ENCODE measurements at places on chromosomes 1 and 21. TPM values are rescaled to one million over a fixed set of nuclear protein-coding genes. Genes with fewer than 3 reads are reported as not detected.

Gene DNM3
- 11.7 TPM for total RNA-seq

Gene CLCNKA
- total RNA-seq = not detected

Gene CCDC24
- 2.8 TPM for total RNA-seq

Gene MROH9
- total RNA-seq = not detected

Gene GPX7
- total RNA-seq = 55.4 TPM

Gene CIART
- total RNA-seq = 2.4 TPM

Gene TDRD5
- 1.1 TPM for total RNA-seq

Gene OR2G2
- not detected for total RNA-seq

DNA sequence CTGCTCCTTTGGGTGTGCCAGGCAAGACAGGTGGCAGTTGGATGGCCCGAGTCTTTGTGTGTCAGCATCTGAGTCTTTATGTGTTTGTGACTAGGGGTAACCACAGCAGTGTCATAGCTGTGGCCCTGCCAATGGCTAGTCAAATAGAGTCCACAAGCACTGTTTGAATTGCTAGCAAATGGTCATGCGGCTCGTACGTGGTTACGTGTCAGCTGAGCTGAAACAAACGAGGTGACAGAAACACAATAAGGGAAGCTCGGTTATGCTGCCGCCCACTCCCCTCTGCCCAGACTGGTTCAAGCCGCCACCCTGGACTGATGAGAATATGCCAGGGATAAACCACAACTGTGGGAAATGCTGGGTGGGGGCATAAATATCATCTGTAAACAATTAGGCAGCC lies 174.3 kb upstream of the LMO4 start:
- DNase-seq = no peak

- no peak for DNase-seq
Measured at GRCh38 chr1:11893907-11894251, 32.3 kb downstream of the KIAA2013 start.

- no peak for DNase-seq
Measured at GRCh38 chr1:202230939-202231645, 37.5 kb downstream of the LGR6 start.

DNA sequence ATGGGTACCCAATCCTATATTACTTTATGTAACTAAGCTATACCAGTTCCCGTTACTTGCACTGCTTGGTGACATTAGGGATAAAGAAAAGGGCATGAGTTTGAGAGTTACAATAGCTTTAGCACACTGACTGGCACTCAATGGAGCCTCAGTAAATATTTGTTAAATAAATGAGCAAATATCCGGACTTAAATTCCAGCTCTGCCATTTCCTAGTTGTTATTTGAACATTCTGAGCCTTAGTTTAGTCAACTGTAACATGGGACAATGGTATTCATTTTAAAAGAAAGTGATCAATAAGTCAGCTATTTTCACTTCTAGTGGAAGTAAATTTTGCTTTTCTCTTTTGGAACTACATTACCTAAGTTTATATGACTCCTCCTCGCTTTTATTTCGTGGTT lies 198.7 kb downstream of the ZC3H11B start:
- no peak for DNase-seq

GRCh38 chr1:118217141-118217838 lies 32.3 kb upstream of the SPAG17 start:
- DNase-seq = no peak

- no peak for DNase-seq
Measured at GRCh38 chr1:154265586-154265985, 6.8 kb upstream of the HAX1 start.

GRCh38 chr1:16226490-16227179 lies 10.3 kb downstream of the CPLANE2 start:
- DNase-seq = no peak

- DNase-seq = no peak
Measured at GRCh38 chr1:6111571-6111970, 65.9 kb downstream of the KCNAB2 start.

DNA sequence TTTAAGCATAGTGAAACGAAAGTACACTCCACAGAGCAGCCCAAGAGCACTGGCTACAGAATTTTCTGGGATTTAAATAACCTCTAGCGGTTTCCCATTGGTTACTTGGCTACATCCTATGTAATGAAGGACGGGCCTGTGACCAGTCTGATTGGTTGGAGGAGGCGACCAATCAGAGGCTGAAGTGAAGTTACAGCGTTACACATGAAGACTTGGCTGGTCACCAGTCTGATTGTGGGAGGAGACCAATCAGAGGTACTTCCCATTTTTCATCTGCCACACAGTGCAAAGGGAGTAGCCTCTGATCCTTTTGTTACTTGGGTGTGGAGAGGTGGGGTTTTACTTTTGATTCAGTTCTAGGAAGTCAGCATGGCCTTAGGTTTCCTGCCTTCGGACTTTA lies 142.7 kb upstream of the SERTAD4 start:
- no peak for DNase-seq

DNA sequence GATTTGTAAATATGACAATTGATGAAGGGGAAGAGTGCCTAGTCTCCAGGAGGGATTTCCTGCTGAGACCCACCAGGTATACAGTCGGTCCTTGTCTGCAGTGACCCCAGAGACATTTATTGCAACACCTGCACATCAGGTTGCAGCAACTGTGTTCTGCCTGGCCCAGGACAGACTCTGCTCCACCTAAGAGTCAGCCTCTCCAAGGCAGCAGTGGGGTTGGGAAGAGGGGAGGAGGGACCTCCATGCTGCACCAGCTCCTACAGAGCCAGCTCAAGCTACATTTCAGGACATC lies 120.4 kb upstream of the IRF2BP2 start:
- DNase-seq = no peak

DNA sequence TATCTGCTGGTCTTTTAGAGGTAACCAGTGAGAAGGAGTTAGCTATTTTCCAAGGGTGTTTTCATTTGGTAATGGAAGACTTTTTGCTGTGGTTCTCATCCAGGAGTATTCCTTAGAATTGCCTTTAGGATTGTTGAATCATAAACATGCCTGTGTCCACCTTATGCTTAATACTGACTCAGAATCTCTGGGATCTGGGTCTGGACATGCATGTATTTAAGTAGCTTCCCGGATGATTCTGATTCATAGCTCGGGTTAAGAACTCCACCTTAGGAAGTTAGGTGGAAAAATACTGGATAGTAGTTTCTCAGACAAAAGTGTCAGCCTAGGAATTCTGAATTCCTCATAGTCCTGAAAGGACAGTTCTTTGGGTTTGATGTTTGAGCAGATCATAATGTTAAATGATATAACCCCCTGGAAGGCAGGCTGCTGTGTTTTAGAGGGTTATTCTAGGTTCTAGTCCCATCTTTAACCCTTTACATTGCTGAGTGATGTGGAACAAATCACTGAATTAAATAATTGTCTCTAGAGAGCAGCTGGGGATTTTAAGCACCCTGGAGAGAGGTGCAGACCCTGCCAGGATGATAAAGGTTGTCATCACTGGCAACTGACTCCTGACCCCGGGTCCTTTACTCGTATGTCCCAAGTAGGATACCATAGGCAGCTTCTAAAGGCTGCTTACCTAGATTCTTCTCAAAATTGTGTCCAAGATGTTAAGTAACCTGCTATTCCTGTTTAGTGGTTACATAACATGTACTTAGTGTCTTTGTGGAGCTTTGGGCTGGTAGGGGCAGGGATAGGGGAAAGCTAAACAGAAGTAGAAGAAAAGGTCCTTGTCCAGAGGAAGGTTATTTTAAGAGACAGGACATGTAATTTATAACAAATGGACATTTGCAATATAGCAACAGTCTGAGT lies 14.5 kb upstream of the C4BPB start:
- no peak for DNase-seq

DNA sequence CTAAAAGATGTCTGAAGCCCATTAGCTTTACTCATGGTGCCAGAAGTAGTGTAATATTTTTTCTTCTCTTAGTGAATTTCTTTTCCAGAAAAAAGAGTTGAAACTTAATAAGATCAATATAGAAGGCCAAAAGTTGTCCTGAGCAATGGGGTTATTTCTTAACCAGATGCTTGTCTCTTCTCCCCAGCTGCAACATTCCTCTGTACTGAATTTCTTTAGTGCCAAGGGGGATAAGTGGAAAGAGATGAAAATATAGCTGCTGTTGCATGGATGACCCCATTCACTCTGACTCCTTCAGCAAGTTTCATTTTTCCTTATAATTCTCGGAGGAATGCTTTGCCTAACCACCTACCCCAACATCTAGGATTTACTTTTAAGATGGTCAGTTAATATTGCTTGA lies 675.0 kb downstream of the USP25 start:
- DNase-seq = no peak

DNA sequence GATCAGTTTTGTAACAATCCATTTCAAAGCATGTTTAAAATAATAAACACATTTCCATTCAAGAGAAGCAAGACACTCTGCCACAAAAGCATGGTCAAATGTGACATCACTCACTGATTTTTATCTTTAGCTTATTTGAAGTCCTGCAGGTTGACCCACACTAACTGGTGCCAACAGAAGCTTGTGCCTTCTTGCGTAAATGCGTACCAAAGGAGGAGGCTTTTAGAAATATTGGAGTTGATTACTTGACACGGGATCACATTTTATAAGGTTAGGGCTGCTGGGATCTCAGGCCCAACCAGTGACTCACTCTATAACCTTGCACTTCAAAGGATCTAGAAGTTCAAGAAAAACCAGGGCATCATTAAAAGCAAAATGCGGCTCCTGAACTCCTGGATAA lies 203.6 kb downstream of the PCP4 start:
- no peak for DNase-seq

DNA sequence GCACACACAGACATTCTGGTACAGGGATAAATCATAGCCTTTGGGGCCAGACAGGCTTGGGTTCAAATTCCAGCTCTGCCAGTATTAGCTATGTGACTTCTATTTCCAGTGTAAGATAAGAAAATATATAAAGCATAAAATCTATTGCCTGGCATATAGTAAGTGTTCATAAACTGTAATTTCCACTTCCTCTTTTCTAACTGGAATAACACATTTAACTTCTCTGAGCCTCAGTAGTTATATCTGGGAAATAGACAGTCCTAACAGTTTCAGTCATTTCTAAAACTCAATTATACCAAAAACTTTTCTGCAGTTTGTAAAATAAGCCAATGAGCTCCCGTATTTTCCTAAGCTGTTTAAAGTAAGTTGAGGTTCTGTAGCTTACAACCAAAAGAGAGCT lies 351.4 kb downstream of the ZNF326 start:
- no peak for DNase-seq

Measured in urinary bladder (tissue), 4 donors.